CD4-positive, alpha-beta T cell treated with Interleukin-21 for 1 hour (primary cell): ENCODE measurements at places on chromosomes 6 and 20.
A peak's percentile ranks its signal among the peaks of the same experiment; 100 is the strongest.

DNA sequence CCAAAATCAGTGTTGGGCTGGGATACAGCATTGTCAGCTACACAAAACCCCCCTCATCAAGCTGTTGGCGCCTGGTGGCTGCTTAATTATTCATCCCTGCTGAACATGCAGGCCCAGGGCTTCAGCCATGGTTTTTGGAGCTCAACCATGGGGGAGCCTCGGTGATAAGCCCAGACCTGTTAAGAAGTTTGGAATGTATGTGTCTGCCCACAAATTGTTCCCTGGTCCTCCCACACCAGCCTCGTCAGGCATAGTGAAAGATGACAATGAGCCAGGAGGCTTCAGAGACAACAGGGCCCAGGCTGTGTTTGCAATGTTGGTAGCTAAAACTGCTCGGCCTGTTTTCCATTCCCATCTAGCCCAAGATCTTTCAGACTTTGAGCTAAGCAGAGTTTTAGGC lies 34.8 kb upstream of the SIRPA start:
- DNase-seq = no peak

- no peak for DNase-seq
Observed at GRCh38 chr20:43916881-43917371, 2.3 kb downstream of the TOX2 start.

GRCh38 chr6:54307439-54307910 lies 766 bp upstream of the TINAG start:
- no peak for DNase-seq

- DNase-seq = no peak
Observed at GRCh38 chr6:129312880-129313279, 397.1 kb downstream of the ARHGAP18 start.

DNA sequence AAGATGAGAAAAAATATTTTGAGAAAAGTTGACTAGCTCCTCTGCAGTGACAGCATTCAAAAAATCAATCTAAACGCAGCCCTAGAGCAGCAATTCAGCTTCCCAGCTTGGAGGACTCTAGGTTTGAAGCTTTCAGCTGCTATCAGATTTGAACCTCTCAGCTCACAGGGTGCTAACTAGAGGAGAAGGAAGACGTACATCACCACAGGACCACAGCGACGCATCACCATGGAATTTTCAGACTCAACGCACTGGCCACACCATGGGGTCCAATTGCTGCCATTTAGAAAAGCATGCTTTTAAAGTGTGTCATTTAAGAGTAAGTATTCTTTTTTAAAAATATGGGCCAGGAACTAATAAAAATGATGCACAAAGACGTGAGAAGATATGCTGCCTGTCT lies 45.0 kb upstream of the FUCA2 start:
- DNase-seq = no peak

- peak; percentile 40 for DNase-seq
Observed at GRCh38 chr20:44650771-44651433, 597 bp downstream of the ADA start.

- DNase-seq = no peak
Observed at GRCh38 chr6:160259598-160259997, 977 bp upstream of the SLC22A2 start.

DNA sequence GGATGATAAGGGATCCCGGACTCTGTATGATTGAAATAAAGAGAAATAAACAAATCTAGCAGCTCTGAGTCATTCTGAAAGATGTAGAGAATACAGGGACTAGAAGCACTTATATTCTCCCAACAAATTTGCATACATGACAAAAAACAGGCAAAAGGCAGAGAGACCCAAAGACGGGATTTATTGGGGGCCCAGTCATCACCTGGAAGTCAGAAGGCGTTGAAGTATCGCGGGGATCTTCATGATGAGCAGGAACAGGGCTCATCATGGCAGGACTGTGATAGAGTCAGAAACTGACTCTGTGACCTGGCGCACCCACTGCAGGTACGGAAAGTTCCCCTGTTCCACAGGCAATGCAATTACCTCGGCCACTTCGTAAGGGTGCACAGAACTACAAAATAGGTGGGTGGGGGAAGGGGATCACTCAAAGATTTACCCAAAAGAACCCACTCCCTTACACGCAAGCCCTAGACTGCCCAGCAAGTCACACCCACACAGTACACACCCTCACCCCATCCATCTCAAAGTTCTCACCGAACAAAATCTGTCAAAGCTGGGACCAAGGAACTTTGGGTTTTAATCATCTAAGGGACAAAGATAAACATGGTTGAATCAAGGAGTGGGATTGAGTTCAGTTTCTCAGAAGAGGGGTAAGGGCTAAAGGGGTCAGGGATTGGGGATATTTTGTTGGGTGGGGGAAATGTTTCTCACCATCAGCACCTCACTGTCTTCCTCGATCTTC lies 1.4 kb downstream of the CUTA start:
- DNase-seq = peak; percentile 46

DNA sequence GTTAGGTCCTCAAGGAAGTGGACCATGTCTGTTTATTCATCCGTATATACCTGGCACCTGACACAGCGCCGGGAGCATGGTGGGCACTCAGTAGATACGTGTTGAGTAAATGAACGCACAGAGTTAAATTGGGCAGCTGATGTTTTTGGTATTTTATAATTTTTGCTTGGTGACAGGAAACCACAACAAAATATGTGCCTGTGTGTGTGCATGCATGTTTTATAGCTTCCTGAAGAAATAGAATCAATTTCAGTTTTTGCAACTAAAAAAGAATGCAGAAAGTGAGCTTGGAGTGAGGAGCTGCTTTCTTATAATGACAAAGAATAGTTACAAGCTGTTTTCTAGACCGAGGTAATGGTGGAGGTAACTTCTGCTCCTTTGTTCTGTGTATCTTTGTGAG lies 91.4 kb downstream of the PLCB4 start:
- no peak for DNase-seq

GRCh38 chr20:25058847-25059810 lies 1.2 kb upstream of the ACSS1 start:
- DNase-seq = no peak

GRCh38 chr20:36604952-36605398 lies 604 bp upstream of the RAB5IF start:
- DNase-seq = peak; percentile 68

DNA sequence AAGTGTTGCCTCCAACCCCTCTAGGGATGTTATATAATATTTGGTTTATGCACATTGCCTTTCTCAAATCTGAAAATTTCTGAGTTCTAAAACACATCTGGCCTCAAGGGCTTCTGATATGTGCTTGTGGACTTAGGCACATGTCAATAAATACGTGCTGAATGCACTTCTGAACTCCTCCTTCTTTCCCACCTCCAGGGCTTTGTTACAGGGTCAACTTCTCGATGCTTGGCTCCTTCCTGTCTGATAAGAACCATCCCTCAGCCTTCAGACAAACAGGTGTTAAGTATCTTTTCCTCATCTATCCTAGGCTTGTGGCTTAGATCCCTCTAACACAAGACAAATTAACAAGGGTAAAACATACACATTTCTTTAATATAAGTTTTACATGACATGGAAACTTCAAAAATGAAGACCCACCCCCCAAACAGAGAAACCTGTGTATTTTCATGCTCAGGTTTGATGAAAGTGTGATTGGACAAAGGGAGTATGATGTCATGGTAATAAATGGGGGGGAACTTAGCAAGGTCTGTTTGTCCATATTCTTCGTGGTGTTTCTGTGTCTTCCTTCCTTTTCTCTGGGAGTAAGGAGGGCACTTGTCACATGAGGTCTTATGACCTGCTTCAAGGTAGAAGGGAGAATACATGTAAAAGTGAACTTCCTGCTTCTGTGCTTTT lies 326.9 kb downstream of the CD83 start:
- no peak for DNase-seq

GRCh38 chr20:58597249-58597891 lies 53.7 kb upstream of the STX16 start:
- no peak for DNase-seq

GRCh38 chr20:57003012-57003411 lies 263.4 kb downstream of the BMP7 start:
- no peak for DNase-seq

DNA sequence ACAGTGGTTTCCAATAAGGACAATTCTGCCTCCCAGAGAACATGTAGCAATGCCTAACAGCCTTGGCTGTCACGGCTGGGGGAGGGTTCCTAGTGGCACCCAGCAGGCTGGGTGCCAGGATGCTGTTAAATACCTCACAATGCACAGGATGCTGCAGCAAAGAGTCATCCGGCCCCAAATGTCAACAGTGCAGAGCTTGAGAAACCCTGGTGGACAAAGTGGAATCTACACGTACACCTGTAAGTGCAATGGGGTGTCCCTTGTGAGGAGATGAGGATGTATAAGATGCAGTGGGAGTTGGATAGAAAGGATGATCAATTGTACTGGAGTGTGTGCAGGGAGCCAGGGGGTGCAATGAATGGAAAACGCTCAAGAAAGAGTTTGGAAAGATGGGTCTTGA lies 142.4 kb downstream of the FNDC1 start:
- no peak for DNase-seq

GRCh38 chr6:28742668-28743270 lies 181.0 kb downstream of the TRIM27 start:
- DNase-seq = no peak

- DNase-seq = no peak
Observed at GRCh38 chr20:24969186-24970029, 20.3 kb downstream of the CST7 start.

- DNase-seq = no peak
Observed at GRCh38 chr20:45861221-45862075, 4.0 kb downstream of the ZSWIM3 start.

- no peak for DNase-seq
Observed at GRCh38 chr6:16236631-16237199, 1.7 kb upstream of the GMPR start.

DNA sequence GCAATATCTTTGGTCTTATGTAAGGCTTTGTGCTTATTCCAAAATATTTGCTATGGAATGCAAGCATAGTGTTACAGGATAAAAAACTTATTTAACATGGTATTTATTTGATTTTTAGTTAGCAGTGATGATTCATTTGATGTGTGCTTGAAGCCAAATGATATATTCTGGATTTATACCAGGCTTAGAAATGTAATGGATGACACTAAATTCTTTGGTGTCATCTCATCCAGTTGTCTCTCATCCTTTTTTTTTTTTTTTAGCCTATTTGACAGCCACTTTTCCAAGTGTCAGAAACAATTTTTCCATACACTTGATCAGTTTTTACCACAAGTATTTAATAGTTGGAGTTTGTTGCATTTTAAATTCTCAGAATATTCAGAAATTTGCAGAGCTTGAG lies 515.3 kb downstream of the CDKAL1 start:
- no peak for DNase-seq

DNA sequence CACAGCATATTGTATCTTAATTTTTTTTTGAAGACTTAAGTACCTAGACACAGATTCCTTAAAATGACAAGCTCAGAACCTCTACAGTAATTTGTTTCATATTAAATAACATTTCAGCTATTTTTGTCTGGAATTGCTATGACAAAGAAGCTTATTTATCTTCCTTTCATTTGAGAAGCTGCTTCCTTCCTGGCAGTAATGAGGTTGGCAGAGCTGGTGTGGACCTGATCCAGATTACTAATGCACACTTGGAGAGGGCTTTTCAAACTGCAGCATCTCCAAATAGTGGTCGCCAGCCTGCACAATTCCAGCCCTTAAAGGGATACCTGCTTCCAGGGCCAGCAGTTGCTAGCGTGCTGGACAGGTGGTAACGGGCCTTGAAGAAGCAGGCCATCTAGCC lies 12.1 kb downstream of the PTCHD4 start:
- no peak for DNase-seq

- no peak for DNase-seq
Observed at GRCh38 chr6:20877008-20877937, 343.0 kb downstream of the CDKAL1 start.

DNA sequence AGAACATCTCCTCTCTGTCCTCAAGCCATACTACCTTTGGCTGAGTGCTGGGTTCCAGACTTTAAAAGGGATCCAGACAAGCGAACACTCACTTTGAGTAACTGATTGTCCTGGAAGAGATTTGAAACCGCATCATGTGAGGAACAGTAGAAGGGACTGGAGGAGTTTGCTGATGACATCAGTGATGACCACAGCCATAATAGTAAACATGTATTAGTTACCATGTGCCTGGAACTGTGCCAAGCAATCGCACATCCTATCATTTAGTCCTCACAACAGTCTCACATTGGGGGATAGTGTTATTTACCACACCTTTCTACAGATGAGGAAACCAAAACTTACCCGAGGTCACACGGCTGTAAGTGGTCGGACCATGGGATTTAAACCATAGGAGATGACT lies 39.8 kb downstream of the ARMC2 start:
- DNase-seq = no peak

- DNase-seq = peak; percentile 8
Observed at GRCh38 chr6:6583836-6584235, 4.7 kb upstream of the LY86 start.

GRCh38 chr20:11852189-11852588 lies 65.5 kb upstream of the BTBD3 start:
- no peak for DNase-seq

- DNase-seq = no peak
Observed at GRCh38 chr6:33599413-33599938, 19.4 kb upstream of the BAK1 start.

GRCh38 chr6:111242452-111242851 lies 155.1 kb downstream of the SLC16A10 start:
- DNase-seq = no peak

- DNase-seq = no peak
Observed at GRCh38 chr6:3355011-3355357, 96.2 kb downstream of the PSMG4 start.

DNA sequence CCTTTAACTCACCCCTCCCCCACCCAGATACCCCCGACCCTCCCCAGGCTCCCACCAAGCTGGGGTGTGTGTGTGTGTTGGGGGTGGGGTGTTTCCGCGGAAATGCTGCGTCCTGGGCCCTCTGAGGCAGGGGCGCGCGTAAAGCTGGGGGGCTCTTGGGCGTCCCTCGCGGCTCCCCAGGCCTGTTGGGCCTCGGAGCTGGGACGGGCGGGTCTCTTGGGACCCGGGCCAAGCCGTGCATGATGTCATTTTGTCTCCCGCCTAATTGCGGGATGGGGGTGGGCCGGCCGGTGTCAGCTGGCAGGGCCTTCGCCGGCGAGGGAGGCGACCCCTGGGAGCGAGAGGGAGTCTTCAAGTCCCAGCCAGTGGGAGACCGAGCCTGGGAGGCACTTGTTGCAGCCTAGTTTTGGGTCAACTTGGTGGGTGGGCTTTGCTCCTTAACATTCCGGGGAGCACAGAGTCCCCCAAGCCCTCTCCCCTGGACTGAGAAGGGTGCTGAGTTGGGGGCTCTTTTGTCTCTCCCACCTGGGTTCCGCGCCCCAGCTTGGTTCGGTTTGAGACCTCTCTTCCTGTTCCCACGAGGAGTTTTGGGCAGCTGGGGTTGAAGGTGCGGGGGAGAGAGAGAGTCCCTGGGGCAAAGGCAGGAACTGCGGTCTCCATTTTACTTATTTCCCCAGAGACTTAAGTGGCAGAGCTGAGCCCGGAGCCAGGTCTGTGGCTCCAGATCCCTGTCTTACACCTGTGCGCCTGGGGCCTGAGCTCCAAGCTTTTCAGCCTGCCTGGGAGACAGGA lies 623 bp downstream of the MYBL2 start:
- no peak for DNase-seq

- DNase-seq = no peak
Observed at GRCh38 chr6:157281570-157281969, 41.7 kb downstream of the TMEM242 start.

GRCh38 chr6:30725713-30726505 lies 5.8 kb downstream of the TUBB start:
- DNase-seq = no peak

GRCh38 chr20:45469336-45470261 lies at the start of gene WFDC2:
Gene WFDC2 (plus strand): TSS chr20:45469753. CDS start chr20:45469782, 29 bp downstream.
- no peak for DNase-seq

GRCh38 chr20:48049641-48050040 lies 264.4 kb upstream of the SULF2 start:
- DNase-seq = no peak

GRCh38 chr6:97947841-97948240 lies 664.8 kb upstream of the MMS22L start:
- DNase-seq = no peak
